ENCODE measurements at places on chromosomes 11 and 22.
A peak's percentile ranks its signal among the peaks of the same experiment; 100 is the strongest.

DNA sequence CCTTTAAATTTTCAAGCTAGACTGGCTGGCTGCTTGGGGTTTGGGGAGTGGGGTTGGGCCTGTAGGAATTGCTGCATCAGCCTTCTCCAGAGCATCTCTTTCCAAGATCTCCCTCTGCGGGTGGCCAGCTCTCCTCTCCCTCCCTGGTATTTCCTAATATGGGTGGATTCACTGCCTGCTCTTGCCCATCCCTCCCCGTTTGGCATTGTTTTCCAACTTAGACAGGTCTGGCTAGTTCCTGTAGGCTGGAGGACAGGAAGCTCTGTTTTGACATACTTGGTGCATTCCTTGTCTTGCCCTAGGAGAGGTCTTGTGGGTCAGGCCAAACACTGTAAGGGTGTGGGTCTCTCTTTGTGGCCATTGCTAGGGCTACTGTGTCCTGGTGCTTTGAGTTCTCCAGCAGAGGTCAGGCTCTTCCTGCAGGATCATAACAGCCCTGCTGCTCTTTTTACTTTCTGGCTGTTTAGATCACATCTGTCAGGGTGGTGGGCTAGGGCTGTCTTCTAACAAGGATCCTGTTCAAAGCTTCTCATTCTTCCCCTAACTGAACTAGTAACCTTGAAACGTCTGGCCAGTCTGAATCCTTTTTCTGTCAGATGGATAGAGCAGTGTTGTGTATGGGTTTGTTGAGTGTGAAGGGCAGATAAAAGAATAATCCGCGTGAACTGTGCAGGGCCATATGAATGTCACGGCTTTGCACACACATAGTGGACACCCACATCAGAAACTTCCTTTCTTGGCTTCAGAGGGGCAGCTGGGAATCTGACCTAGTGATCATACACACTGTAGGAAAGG is 18.3 kb upstream of the MICALL1 start:
- DNase-seq: no peak

- DNase-seq: no peak
Measured at GRCh38 chr22:29397791-29398190, 9.4 kb upstream of the AP1B1 start.

DNA sequence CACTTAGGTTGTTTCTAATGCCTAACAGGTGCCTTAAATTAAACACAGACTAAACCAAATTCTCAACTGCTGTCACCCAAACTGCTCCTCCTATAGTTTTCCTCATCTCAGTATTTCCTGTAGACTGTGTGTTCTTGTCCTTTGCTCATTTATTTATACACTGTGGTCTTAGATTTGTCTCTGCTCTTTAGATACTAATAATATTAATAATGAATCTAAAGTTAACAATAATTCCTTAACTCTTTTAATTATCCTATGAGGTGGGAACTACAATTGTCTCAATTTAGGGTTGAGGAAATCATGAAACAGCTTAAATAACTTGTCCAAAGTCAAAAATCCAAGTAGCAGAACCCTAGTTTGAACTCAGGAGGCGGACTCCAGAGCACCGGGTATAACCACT is 43.9 kb upstream of the YPEL1 start:
- DNase-seq: no peak

DNA sequence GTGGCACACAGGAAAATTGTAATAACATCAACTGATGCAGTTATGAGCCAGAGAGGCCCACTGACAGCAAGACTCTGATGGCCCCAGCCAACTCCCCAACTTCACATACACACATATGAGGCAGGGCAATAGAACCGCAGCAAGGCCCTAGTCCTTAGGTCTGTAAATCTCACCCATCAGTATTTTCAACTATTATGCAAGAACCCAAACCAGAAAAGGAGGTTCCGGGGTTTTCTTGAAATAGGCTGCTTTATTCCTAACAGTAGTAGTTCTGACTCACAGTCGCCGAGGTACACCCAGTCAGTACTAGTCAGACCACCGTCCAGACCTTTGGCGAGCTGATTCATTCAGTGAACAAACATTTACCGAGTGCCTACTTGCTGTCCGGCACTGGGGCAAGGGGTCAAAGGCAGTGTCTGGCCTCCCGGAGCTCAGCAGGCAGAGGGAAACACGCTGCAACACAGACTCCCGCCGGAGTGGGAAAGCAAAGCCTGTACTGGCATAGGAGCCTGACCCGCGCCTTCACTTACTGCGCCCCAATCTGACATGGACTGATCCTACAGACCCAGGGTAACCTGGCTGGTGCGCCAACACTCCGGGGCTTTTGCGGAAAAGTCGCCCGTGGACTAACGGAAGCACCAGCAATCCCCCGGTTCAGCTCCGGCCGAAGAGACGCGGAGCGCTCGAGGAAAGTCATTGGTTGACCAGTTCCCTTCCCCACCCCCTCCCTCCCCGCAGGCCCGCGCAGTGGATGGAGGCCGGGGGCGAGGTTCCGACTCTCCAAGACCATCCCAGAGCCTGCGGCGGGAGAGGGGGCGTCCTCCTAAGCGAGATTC is 1.3 kb downstream of the PLEKHA7 start:
- no peak for DNase-seq

DNA sequence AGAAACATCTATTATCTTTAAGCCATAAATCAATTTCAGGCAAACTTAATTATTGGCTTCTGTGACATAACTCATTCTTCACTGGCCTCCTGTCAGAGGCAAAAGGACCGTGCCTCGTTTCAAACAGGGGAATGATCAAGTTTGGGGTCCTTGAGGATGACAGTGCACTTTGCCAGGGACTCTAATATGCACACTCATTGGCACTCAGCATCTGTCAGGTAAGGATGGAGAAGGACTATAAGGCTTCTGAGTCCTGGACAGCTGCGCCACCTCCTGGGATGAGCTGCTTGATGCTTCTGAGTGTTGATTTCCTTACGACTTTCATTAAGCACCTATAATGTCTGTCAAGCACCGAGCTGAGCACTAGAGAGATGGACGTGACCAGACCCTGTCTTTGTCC is 20.2 kb downstream of the BPIFC start:
- DNase-seq: no peak

DNA sequence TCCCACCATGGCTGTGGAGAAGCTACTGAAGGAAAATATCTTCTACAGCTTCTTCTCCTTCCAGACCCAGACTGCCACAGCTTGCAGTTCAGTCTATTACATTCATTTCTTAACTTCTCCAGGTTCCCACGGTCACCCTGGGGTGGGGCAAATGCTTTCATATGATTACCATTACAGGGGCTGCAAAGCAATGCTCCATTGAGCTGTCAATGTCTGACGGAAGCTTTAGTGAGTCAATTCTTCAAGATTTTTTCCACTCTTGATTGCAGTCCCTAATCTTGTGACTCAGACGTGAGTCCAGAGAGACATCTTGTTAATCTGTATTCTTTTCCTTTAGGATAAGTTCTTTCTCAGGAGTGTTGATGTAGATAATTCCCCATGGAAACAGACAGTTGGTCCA is 233.4 kb upstream of the DDI1 start:
- no peak for DNase-seq

- no peak for DNase-seq
Measured at GRCh38 chr11:62593434-62594044, 2.2 kb upstream of the TUT1 start.

- no peak for DNase-seq
Measured at GRCh38 chr11:19777377-19778102, 64.9 kb downstream of the NAV2 start.

GRCh38 chr11:65958291-65958690 is 3.2 kb upstream of the SART1 start:
- no peak for DNase-seq

DNA sequence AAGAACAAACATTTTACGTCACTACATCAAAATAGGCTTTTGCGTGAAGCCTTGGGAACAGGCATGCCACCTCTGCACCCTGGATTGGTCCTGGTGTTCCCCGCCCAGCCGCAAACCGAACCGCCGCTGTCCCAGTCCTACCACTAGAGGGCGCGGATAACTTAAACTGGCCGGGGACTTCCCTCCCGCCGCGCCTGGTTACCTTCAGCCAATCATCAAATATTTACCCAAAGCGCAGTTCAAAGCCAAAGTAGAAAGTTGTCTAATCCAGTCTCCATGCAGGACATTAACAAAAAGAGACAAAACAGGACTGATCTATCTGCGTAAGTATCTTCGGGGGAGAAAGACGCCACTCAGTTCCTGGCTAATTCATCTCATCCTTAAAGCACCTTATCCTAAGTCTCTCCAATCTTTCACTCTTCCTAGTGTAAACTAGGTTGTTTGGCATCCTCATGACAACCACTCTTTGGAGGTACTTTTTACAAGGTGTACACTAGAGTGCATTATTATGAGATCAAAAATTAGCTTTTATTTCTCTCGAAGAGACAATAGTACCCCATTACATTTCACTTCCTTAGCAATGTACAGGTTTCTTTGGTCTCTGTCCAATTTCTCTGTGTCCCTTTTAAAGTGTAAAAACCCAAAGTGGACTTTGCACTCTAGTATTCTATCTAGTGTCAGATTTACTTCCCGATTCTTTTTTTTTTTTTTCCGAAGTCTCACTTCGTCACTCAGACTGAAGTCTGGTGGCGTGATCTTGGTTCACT is 3.9 kb upstream of the CRY2 start:
- peak; percentile 87 for DNase-seq

DNA sequence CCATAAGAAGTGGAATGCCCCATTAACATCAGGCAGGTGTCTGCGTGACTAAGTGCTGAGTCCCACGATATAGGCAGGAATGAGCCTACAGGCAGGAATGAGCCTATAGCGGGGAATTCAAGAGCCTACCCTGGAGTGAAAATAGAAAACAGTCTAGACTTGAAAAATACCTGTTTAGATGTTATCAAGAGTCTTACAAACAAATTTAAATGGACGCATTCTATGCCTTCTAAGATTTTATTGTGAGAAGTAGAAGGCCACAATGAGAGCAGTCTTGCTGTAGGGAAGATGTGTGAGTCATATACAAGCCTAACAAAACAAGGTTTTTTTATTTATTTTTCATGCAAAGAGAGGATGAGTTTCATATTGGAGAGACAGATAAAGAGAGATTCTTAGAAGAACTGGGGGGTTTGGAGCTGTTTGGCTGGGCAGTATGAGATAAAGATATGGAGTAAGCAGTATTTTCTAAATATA is 200.8 kb upstream of the ZC3H12C start:
- no peak for DNase-seq

GRCh38 chr22:37059876-37060449 is 8.4 kb downstream of the KCTD17 start:
- no peak for DNase-seq

DNA sequence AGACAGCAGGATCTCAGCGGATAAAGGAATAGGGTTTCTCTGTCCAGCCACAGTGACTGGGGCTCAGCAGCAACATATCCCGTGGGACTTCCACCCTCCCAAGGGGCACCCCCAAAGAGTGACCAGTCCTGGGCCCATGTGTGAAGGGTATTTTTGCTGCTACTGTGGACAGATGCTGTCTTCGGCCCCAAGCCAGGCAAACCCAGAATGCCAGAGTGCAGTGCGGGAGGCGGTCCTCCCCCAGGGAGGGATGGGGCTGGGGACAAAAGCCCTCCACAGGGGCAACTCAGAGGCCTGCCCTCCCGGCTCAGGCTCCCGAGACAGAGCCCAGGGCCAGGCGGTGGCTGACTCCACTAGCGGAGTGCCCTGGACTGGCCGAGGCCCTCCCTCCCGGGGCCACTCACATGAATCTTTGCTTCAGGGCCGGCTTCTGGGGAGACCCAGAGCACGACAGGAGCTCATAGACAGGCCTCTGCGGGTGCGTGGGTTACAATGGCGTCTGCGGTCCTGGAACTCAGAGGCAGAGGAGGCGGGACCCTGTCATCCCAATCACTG is 34.7 kb upstream of the WNT7B start:
- DNase-seq: peak; percentile 11

- no peak for DNase-seq
Measured at GRCh38 chr11:100876815-100877520, 189.9 kb downstream of the ARHGAP42 start.

DNA sequence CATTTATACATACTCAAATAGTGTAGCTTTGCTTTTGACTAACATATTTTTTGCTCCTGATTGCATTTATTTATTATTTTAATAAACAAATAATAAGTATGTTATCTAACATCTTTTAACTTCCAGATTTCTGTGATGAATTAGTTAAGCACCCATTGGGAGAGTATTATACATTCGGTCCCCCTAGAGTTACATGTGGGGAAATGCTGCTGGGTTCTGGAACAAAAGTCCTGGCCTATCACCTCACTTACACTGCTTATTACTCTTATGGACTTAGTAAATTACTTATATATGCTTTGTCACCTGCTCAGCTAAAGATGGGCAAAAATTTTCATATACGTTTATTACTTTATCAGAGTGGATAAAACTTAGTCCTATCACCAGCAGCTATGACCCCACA is 1163.0 kb downstream of the FAM181B start:
- no peak for DNase-seq

- DNase-seq: no peak
Measured at GRCh38 chr11:24651873-24652272, 155.0 kb downstream of the LUZP2 start.

DNA sequence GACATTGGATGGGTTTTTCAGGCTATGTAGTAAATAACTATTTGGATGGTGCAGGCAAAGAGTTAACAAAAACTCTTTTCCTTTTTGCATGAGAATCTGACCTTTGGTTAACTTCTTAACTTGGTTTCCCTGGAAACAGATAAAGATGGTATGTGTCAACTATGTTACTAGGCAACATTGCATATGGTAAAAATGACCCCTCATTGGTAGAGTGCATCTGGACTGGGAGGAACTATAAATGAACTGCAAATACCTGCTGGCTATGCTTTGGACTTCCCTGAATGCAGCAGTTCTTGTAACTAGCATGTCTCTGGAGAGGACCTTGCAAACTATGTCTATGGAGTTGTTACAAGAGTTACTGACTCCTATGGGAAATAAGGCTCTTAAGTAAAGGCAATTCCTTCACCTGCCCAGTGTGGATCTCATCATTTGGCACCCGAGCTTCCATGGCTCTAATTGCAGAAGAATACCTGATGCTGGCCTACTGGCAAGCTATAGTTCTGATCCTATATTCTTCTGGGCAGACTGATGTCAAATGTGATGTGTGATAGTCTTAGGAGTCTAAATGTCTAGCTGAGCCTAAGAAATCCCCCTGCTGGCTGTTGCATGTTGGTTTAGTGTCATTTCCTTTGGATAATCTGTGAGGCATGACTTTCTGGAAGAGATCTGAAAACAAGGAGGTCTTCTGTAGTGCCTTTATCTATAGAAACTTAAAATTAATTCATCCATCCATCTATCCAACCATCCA is 126.7 kb upstream of the MTMR2 start:
- no peak for DNase-seq

GRCh38 chr11:130272336-130272735 is 42.4 kb downstream of the ZBTB44 start:
- DNase-seq: no peak

GRCh38 chr11:61917334-61918109 is at the start of gene RAB3IL1:
Gene RAB3IL1 (minus strand): TSS chr11:61917566. CDS start chr11:61917367, 199 bp downstream.
- no peak for DNase-seq

All from mesothelial cell of epicardium (in vitro differentiated cells).